CD8-positive, alpha-beta memory T cell (primary cell): ENCODE measurements at places on chromosomes 2 and 18. TPM values are rescaled to one million over a fixed set of nuclear protein-coding genes. Genes with fewer than 3 reads are reported as not detected.

GRCh38 chr18:45456090-45457021 lies 158.9 kb upstream of the SLC14A2 start:
- no peaks in the 10 kb centered on the region for H3K27me3 ChIP-seq
- H3K36me3 ChIP-seq: no peaks in the 10 kb centered on the region
- DNase-seq: no peak
- H3K27ac ChIP-seq: no peak overlapping the region

- no peaks in the 10 kb centered on the region for H3K36me3 ChIP-seq
- H3K4me3 ChIP-seq: no peak overlapping the region
- H3K27ac ChIP-seq: no peak overlapping the region
Observed at GRCh38 chr2:18924886-18925285, 335.5 kb upstream of the NT5C1B start.

DNA sequence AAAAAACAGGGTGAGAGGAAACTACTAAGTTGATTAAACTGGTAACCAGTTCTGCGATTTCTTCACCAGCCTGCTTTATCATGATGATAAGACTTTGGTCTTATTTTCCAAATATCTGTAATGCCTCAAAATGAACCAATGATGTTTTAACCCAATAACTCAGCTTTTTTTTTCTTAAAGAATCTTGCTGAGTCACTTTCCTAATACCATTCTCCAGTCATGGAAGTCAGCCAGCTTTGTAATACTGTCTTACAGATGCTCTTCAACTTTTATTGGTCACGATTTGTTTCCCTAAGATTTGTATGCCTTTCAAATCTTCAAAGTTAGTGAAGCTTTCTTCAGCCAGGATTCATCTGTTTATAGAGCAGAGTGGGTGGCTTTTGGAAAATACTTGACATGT lies 47.7 kb upstream of the SMIM21 start:
- H3K4me1 ChIP-seq: no peaks in the 10 kb centered on the region
- H3K27ac ChIP-seq: no peak overlapping the region
- H3K4me3 ChIP-seq: no peak overlapping the region
- no peaks in the 10 kb centered on the region for H3K27me3 ChIP-seq
- no peaks in the 10 kb centered on the region for H3K36me3 ChIP-seq

- no peaks in the 10 kb centered on the region for H3K36me3 ChIP-seq
- DNase-seq: peak; percentile 33
- peak overlapping the region; percentile 68 for H3K27ac ChIP-seq
- peaks cover 10% of the 10 kb centered on the region for H3K4me1 ChIP-seq
- H3K4me3 ChIP-seq: peak overlapping the region; percentile 69
- H3K27me3 ChIP-seq: no peaks in the 10 kb centered on the region
Observed at GRCh38 chr2:118185210-118186109, 97.2 kb downstream of the INSIG2 start.

DNA sequence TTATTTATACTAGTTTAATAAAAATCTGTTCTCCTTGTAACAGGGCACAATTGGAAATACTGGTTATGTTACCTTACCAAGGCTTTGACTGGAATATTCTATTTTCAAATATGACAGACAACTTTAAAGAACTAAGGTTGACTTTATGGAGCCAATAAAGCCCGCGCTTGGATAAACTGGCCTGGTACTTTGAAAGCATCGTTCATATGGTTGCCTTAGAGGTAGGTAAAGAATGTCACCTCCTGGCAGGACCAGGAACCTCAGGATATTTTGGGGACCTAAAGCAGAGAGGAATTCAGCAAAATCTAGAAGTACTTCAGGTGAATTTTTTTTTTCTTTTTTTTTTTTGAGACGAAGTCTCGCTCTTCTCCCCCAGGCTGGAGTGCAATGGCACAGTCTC lies 71.2 kb upstream of the CREB1 start:
- H3K4me3 ChIP-seq: no peak overlapping the region
- H3K36me3 ChIP-seq: no peaks in the 10 kb centered on the region
- no peaks in the 10 kb centered on the region for H3K27me3 ChIP-seq

DNA sequence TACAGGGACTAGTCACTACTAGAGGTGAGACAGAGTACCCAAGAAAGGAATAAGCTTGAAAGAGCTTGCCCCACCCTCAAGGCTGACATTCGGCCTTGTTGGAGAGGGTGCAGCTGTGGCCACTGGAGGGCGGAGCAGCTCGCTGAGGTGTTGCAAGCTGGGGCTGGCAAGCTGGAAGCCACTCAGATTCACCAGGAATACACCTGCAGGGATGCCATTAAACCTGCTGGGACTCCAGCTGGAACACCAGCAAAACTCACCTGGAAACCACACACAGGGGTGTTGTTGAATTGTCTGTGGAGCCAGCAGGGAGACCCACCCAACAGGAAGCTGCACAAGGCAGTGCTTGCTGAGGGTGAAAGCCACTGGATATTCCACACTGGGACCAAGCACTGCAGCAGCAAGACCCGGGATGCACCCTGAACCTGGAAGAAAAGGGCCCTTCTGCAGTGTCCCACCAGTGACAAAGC lies 26.1 kb downstream of the KCTD18 start:
- no peaks in the 10 kb centered on the region for H3K4me1 ChIP-seq
- H3K4me3 ChIP-seq: no peak overlapping the region
- H3K36me3 ChIP-seq: no peaks in the 10 kb centered on the region
- H3K27ac ChIP-seq: no peak overlapping the region
- H3K27me3 ChIP-seq: no peaks in the 10 kb centered on the region

- H3K36me3 ChIP-seq: no peaks in the 10 kb centered on the region
- no peak overlapping the region for H3K4me3 ChIP-seq
- no peaks in the 10 kb centered on the region for H3K4me1 ChIP-seq
- DNase-seq: no peak
- H3K27ac ChIP-seq: no peak overlapping the region
Observed at GRCh38 chr18:7002107-7002506, 115.5 kb downstream of the LAMA1 start.

DNA sequence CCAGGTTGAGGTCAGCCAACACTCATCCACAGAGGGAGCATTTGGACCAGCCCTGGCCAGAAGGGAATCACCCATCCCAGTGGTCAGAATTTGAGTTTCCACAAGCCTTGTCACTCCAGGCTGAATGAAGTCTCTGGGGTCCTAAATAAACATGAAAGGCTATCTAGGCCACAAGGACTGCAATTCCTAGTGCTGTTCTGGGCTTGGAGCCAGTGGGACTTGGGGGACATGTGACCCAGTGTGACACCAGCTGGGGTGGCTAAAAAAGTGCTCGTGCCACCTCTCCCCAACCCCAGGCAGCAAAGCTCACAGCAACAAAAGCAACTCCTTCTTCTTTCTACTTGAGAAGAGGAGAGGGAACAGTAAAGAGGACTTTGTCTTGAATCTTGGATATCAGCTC lies 91.7 kb downstream of the MDH1 start:
- H3K4me3 ChIP-seq: no peak overlapping the region
- no peaks in the 10 kb centered on the region for H3K27me3 ChIP-seq

GRCh38 chr18:11851806-11852337 lies 659 bp downstream of the CHMP1B start:
- peak; percentile 47 for DNase-seq
- no peaks in the 10 kb centered on the region for H3K36me3 ChIP-seq
- no peaks in the 10 kb centered on the region for H3K27me3 ChIP-seq
- peak overlapping the region; percentile 99 for H3K4me3 ChIP-seq
- H3K4me1 ChIP-seq: peaks cover 22% of the 10 kb centered on the region
- peak overlapping the region; percentile 97 for H3K27ac ChIP-seq

GRCh38 chr2:47173986-47174732 lies 19.1 kb upstream of the STPG4 start:
- peak overlapping the region; percentile 78 for H3K4me3 ChIP-seq
- H3K27ac ChIP-seq: peak overlapping the region; percentile 87
- no peaks in the 10 kb centered on the region for H3K27me3 ChIP-seq
- peaks cover 62% of the 10 kb centered on the region for H3K4me1 ChIP-seq

- no peaks in the 10 kb centered on the region for H3K4me1 ChIP-seq
- H3K27me3 ChIP-seq: no peaks in the 10 kb centered on the region
- no peaks in the 10 kb centered on the region for H3K36me3 ChIP-seq
- H3K4me3 ChIP-seq: no peak overlapping the region
- no peak overlapping the region for H3K27ac ChIP-seq
Observed at GRCh38 chr2:111670776-111671175, 213.2 kb downstream of the ANAPC1 start.

DNA sequence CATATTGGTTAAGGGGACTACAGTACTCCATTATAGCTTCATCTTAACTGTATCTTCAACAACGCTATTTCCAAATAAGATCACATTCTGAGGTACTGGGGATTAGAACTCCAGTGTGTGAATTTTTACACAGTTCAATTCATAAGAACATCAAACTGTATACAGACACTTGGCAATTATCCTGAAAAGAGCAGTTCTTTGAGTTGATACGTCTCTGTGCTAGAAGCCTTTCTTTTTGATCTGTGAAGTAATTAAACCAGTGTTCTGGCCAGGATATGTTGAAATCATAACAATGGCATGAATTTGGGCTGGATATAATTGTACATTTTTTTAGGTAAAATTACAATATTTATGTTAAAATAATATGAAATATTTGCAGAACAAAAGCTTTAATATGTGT lies 93.5 kb upstream of the ITPRID2 start:
- no peak overlapping the region for H3K4me3 ChIP-seq
- H3K36me3 ChIP-seq: no peaks in the 10 kb centered on the region
- H3K27ac ChIP-seq: no peak overlapping the region
- DNase-seq: no peak

- H3K4me3 ChIP-seq: peak overlapping the region; percentile 96
- peak; percentile 17 for DNase-seq
- H3K27me3 ChIP-seq: no peaks in the 10 kb centered on the region
- no peaks in the 10 kb centered on the region for H3K36me3 ChIP-seq
- peak overlapping the region; percentile 100 for H3K27ac ChIP-seq
Observed at GRCh38 chr2:20050104-20050645, 1.3 kb downstream of the LAPTM4A start.

GRCh38 chr18:64747803-64748202 lies 598.9 kb upstream of the LINC00305 start:
- no peak for DNase-seq
- no peak overlapping the region for H3K4me3 ChIP-seq

GRCh38 chr18:1466035-1466434 lies 561.4 kb downstream of the ADCYAP1 start:
- H3K27me3 ChIP-seq: no peaks in the 10 kb centered on the region
- no peak overlapping the region for H3K4me3 ChIP-seq
- H3K36me3 ChIP-seq: no peaks in the 10 kb centered on the region
- no peak overlapping the region for H3K27ac ChIP-seq
- DNase-seq: no peak

Gene CPLX4
- not detected for total RNA-seq

Gene AGXT
- total RNA-seq: not detected

Gene COQ10B
- 23.4 TPM for total RNA-seq

Gene FASTKD2
- 39.7 TPM for total RNA-seq

Gene PCARE
- total RNA-seq: not detected

Gene UNC50
- 42.4 TPM for total RNA-seq

Gene TP53I3
- 4.3 TPM for total RNA-seq

Gene STRADB
- 22.3 TPM for total RNA-seq

Gene RAB27B
- 0.22 TPM for total RNA-seq
